ENCODE measurements at places on chromosomes 13 and 19.
A peak's percentile ranks its signal among the peaks of the same experiment; 100 is the strongest.

DNA sequence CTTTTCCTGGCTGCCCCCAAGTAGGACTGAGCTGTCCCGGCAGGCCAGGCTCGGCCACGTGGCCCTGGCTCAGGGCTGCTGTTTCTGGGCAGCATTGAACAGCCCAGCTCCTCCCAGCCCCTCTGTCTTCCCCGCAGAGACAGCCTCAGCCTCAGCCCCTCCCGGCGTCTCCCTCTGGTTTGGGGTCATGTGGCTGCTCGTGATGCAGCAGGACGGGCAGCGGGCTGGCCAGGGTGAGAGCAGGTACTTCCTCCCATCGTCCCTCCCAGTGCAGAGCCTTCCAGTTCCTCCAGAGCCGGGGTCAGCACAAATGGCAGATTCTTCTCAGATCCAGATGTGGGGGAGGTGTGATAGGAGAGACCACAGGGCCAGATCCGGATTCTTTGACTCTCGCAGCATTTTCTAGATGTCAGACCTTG, 114.6 kb downstream of the KDM4B start:
- no peak for DNase-seq

DNA sequence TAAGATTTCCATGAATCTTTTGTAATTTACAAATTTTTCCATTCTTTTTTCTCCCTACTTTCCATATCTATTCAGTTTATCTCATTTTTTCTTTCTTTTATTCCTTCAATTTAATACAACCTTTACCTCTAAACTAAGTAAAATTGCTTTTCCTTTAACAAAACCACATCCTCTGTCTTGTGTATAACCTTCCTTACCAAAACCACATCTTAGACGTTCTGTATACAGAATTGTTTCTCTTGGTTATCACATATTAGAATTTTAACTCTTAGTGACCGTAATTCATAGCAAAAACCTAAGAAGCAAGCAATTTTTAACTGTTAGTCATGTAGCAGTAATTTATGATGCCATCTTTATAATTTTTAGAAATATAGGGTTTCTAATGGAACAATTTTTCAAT, 15.0 kb downstream of the PPP5C start:
- no peak for DNase-seq

DNA sequence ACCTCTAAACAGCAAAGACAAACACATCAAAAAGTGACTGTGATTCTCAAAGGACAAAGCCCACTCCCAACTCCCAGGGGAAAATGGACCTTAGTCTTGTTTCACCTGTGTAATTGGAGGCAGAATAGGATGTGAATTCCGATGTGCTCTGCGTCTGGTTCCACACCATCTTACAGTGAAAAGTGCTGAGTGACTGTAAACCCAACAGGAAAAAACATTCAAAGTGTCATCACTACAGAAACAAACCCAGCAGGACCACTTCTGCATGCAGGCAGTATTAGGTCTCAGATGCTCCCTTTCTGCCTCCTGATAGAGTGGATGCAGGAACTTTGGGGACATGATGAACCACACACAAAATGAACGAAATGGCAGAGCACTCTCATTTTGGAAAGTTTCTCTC, 6.5 kb downstream of the UQCRFS1 start:
- no peak for DNase-seq

DNA sequence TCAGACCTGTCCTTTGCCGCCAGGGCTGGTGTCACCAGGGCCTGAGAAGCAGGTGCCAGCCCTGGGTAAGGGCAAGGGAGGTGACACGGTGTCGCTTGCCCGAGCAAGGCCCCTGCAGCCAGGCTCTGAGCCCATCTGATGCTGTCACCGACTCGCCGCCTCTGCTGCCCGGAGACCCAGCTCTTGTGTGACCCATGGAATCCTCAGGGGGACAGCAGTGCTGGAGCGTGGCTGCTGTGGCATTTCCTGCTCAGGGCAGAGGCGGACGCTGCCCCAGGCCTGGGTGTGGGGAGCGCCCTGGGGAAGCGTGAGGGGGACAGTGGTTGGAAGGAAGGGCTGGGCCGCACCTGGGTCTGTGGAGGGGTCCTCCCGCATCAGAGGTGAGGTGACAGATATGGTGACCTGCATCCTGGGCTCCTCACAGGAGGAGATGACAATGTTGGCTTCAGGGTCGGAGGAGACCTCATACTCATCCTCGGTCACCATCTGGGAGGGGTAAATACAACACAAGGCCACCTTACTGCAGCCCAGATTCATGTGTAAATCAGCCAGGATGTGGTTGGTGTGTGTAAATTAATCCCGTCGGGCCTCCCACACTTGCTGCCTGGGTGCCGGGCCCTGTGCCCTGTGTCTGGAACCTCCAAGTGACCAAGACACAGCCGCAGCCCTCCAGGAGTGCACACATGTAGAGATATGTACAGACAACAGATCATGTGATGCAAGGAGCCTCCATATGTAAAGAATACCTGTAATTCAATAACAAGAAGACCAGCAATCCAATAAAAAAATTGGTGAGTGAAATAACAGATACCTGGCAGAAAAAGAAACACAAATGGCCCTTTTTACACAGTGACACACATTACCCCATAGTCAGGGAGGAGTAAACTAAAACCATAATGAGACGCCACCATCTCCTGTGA, 27.6 kb upstream of the MATK start:
- no peak for DNase-seq

DNA sequence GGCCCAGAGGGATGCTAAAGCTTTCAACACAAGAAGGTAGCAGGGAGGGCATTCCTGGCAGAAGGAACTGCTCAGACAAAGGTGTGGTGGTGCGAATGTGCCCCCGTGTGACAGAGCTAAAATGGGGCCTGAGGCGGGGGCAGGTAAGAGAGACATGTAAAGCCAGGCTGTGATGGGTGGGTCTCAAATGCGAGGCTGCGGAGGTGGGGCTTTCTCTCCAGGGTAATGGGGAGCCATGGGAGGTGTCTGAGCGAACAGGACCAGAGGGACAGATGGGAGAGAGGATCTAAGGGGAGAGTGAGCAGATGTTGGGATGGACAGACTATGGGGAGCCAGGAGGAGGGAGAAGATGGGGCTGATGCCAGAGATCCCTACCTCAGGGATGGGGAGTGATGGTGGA, 44.7 kb upstream of the NFIC start:
- no peak for DNase-seq

DNA sequence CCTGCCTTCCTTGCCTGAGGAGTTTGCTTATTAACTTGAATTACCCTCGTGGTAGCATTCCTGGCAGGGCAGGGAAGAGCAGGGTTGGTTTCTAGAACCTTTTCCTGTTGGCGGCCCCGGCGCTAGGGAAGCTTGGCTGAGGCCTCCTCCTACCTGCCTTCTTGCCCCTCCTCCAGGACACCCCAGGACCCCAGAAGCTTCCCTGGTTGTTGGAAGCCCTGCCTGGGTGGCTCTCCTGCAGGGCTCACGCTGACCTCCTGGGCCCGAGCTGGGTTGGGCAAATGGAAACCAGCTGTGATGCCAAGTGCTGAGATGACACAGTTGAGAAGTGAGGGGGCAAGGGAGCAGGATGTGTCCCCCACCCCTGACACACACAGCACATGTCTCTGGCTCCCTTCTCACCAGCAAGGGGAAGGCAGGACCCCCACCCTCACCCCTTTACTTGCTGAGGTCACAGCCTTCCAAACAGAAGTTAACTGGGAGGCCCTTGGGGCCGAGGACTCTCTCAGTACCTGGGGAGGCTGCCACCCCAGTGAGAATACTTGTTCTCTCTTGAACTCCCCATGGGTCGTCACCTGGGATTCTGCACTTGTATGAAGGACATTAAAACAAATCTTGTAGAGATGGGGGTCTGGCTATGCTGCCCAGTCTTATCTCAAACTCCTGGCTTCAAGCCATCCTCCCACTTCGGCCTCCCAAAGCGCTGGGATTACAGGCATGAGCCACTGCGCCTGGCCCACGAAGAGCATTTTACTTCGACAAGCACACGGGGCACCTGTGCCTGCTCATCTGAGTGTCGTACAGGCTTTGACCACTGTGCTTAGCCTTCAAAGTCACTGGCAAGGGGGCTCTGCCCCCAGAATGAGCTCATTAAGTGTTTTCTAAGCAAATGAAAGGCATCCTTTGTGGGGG, 10.5 kb downstream of the CEBPA start:
- DNase-seq: peak; percentile 57

GRCh38 chr19:47813995-47814328, 7.8 kb upstream of the CRX start:
- no peak for DNase-seq

- no peak for DNase-seq
Observed at GRCh38 chr13:50244355-50244712, 229.1 kb downstream of the KCNRG start.

GRCh38 chr19:41932720-41933332, 4.6 kb upstream of the ERFL start:
- DNase-seq: no peak

DNA sequence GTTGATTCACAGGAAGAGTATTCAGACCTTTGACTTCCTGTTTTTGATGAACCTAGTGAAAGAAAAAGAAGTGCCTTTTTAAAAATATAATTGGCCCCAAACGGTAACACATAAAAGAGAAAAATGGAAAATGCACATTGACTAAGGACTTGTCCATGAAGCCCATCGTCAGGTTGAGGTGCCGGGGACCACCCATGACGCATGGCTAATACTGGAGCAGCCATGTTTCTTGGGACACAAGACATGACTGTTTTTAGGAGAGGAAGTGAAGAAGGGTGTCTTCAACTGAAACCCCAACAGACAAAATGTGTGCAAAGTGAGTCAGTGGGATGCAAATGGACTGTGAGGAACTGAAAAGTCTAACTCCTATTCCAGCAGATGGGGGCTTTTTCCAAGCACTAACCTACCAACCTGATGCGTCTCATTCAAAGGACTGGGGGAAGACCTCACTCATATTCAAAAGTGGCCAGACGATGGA, 459.4 kb downstream of the FOXO1 start:
- DNase-seq: no peak

DNA sequence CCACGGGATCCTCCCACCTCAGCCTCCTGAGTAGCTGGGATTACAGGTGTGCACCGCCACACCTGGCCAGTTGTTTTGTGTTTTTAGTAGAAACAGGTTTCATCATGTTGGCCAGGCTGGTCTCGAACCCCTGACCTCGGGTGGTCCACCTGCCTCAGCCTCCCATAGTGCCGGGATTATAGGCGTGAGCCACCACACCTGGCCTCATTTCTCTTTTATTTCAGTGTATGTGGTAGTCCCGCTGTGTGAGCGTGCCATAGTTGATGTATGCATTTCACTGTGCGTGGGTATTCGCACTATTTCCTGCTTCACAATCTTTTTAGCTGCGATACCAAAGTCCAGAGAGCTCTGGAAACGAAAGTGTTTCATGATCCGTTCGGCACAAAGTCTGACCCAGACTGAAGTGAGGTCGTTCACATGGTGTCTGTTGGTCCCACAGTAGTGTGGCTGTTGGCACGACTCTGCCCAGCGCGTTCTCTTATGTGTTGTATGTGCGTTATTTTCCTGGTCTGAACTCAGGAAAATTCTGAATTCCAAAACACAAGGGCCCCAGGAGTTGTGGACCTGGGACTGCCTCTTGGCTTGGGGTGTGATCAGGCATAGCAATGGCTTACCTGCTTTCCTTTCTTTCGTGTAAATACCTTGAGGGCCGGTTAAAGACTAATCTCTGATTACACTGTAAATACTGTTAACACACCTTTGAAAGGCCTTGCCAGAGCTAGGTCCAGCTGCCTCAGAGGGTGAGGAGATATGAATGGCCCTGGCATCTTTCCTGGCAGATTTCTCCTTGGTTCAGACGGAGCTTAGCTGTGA, 8.6 kb downstream of the EPN1 start:
- DNase-seq: peak; percentile 82

DNA sequence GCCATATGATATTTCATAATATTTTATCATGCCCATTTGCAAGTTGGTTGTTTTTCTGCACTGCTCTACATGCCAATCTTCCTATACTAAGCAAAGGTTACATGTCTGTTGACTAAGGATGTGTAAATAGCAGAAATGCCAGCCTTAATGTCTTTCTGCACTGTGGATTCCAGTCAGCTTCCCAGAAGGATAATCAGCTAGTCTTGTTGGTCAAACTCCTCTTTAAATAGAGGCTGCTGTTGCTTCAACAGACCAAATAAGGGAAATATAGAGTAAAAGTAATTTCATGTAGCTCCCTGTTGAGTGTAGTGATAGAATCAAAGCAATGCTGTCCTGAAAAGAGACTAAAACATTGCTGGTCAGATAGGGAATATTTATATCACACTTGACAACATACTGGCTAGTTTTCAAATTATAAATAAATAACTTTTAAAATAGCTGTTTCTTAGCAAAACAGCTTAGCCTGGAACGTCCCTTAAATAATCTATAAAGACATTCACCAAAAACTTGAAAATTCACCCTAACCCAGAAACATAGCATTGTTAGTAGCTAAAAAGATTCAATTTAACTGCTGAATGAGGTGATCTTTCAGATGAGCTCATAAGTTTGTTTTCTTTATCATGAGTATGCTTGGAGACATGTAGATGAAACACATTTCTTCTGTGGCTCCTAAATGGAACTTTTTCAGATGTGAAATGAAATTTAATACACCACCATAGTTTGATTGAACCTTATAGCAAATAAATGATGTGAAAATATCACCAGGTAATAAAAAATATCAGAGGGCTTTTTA, 56.6 kb downstream of the FRY start:
- no peak for DNase-seq
